DMS79 (cell line): ENCODE measurements at places on chromosomes 2 and 18.

GRCh38 chr18:46502444-46502843, 154.6 kb downstream of the LOXHD1 start:
- no peak for DNase-seq

GRCh38 chr2:74292751-74293150, 50.5 kb downstream of the SLC4A5 start:
- no peak for DNase-seq

- no peak for DNase-seq
Measured at GRCh38 chr2:197809064-197809463, 4.7 kb downstream of the PLCL1 start.

DNA sequence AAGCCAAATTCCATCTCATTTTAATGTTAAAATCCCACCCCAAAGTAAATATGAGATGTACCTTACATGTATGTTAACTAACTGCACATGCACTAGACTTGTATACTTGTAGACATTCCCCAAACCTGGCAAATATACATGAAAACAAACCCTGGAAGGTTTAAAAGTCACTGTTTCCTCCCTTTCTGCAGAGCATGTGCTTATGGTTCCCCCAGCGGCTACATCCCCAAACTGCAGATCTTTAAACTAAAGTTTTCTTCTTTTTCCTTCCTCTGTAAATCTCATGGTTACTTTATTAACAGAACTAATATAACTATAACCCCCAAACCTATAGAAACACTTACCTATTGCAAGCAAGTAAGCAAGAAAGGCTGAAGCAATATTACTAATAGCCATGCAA, 731.5 kb downstream of the LRP1B start:
- DNase-seq = no peak

GRCh38 chr2:70927641-70928040, 8.1 kb upstream of the ATP6V1B1 start:
- no peak for DNase-seq

DNA sequence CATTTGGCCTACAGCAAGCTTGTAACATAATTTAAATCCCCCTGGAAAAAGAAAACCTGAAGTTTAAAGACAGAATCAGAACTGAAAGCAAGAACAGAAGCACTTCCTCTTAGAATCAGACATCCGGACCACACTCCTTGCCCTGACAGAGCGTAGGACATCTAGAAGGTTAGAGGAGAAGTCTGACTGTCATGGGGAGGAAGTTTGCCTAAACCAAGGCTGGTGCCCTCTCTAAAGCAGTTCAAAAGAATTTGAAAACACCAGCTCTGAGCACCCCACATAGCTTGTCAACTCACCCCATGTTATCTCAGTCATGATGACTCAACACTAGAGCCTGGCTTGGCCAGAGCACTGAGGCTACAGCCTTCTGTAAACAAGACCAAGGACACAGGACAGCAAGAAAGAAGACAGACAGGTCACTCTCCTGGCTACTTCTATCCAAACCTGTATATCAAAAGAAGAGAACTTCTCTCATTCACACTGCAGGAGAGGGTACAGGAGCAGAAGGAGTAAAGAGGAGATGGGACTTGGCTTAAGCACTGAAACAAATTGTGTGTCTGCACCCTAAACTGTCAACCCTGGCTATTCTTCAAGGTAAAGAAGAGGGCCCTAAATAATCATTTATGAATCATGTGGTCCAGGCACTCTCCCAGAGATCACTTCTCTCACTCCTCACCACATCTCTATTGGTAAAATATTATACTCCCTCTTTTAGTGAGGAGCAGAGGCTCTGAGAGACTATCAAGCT, 198.6 kb downstream of the MEMO1 start:
- no peak for DNase-seq

- no peak for DNase-seq
Measured at GRCh38 chr2:59232394-59233165, 991.5 kb upstream of the FANCL start.

- DNase-seq = no peak
Measured at GRCh38 chr2:238855891-238856580, 8.2 kb downstream of the TWIST2 start.

- DNase-seq = no peak
Measured at GRCh38 chr18:9561759-9562158, 52.6 kb downstream of the PPP4R1 start.

DNA sequence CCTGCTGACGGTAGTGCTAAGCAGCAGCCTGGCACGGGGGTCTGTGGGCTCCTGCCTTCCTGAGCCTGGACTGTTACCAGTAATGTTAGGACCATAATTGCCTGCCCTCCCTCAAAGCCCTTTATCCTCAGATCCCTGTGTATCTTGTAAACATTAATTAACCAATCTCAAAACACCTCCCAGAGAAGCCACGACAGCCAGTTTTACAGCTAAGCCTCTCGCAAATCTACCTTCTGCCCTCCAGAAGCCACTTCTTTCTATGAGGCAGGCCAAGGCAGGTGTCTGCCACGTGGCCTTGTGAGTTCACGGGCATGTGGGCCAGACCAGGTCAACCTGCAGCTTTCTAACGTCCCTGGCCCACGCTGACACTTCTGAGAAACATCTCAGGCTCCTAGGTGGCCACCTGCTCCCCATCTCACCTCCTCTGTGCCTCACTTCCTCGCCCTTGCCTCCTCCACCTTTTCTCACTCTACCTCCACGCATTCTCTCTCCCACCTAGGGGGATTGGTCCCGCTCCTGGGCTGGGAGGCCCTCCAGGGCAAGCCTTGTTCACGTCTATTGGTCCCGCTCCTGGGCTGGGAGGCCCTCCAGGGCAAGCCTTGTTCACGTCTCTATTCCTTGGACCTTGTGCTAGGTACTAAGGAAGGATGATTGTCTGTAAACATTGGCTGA, 64.3 kb downstream of the EDAR start:
- no peak for DNase-seq

DNA sequence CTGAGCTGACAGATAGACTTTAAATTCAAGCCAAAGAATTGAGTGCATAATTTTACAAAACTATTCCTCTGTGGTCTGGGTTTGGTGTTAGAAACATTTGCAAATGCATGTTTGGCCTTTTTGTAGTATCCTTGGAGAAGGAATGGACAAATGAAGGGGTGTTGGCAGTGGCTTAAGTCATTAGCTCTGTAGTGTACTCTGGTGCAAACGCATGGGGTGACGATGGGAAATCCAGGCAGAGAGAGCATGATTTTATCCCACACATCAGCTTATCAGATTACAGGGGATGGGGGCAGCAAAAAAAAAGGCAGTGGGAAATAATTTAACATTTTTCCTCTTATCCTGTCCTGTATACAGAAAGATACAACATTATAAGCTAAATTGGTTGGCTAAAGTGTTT, 320.6 kb downstream of the ZNF516 start:
- DNase-seq = no peak
